ENCODE measurements at places on chromosomes 1 and 21.

DNA sequence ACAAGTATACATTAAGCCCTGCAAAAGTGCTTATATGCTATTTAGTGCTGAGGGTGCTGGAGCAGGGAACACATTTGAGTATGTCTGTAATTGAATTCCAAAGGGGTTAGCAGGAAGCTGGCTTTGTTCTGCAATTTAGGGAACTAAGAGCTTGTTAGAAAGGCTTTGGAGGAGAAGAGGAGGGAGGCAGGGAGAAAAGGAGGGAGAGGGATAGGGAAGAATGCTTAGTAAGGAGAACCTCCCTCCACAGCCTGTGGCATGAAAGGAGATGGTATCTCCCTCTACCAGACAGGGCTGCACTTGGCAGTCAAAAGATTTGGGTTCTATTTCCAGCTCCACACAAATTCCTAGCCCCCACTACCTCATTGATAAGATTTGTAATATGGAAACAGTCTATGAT is 217.8 kb downstream of the DAB1 start:
- peak; percentile 94 for DNase-seq

DNA sequence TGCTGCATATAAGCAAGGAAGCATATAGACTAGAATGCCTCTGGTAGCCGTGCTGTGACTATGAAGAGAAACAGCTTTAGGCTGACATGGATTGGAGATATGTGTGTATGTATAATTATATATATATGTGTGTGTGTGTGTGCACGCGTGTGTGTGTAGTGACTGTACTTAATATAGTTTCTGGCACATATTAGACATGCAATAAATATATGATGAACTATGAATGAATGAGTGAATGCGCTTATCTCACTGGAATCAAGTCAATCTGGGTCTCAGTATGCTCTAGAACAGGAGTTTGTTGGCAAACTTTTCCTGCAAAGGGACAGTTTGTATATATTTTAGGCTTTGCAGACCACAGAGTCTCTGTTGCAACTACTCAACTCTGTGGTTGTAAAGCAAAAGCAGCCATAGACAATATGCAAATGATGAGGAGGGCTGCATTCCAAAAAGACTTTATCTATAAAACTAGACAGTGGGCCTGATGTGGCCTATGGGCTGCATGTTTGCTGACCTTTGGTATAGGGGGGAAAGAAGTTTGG is 482.9 kb upstream of the USP24 start:
- DNase-seq = no peak

GRCh38 chr1:224513787-224514209 is 79.2 kb upstream of the WDR26 start:
- DNase-seq = peak; percentile 92

DNA sequence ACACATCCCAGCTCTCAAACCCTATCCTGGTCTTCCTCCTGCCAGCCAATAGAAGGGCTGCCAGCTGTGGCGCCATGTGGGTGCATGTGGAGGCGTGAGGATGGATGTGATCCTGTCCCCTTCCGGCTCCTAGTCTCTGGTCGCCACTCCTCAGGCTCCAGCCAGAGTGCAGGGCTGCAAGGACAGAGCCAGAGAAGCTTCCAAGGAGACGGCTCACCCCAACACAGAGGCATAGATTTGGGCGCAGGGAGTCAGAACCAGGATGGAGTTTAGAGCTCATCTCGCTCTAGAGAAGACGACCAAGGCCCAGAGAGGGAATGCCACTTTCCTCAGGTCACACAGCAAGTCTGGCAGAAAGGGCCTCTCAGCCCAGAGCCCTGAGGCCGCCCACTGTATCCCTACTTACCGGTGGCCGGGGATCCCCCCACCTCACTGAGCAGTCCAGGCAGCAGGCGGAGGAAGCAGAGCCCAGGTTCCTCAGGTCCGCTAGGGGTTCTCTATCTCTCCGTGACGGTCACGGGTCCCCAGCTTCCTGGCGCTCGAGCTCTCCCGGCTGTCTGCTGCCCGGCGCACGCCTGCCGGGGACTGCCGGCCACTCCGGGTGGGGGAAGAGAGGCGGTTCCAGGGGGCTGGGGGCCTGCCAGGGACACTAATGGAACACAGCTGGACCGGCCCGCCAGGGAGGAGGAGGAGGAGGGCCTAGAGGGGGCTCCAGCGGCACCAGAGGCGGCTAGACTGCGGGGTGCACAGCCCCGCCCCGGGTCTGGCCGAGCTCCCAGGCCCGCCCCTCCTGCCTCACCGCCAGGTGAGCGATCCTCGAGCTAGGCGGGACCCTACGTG is at the start of gene COL16A1:
TSS of gene COL16A1 (minus strand) at position 587 of the 840 bp plus-strand sequence. CDS start 1,824 bp downstream, outside the sequence.
- DNase-seq = no peak

- DNase-seq = no peak
Measured at GRCh38 chr1:99621340-99621901, 24.5 kb upstream of the PALMD start.

GRCh38 chr1:31989964-31990363 is 23.7 kb upstream of the KHDRBS1 start:
- no peak for DNase-seq

- DNase-seq = no peak
Measured at GRCh38 chr1:39407896-39408640, 83.4 kb upstream of the BMP8A start.

GRCh38 chr1:43315481-43315880 is 14.7 kb downstream of the TIE1 start:
- DNase-seq = no peak
